ENCODE measurements at places on chromosomes 5 and 9.

DNA sequence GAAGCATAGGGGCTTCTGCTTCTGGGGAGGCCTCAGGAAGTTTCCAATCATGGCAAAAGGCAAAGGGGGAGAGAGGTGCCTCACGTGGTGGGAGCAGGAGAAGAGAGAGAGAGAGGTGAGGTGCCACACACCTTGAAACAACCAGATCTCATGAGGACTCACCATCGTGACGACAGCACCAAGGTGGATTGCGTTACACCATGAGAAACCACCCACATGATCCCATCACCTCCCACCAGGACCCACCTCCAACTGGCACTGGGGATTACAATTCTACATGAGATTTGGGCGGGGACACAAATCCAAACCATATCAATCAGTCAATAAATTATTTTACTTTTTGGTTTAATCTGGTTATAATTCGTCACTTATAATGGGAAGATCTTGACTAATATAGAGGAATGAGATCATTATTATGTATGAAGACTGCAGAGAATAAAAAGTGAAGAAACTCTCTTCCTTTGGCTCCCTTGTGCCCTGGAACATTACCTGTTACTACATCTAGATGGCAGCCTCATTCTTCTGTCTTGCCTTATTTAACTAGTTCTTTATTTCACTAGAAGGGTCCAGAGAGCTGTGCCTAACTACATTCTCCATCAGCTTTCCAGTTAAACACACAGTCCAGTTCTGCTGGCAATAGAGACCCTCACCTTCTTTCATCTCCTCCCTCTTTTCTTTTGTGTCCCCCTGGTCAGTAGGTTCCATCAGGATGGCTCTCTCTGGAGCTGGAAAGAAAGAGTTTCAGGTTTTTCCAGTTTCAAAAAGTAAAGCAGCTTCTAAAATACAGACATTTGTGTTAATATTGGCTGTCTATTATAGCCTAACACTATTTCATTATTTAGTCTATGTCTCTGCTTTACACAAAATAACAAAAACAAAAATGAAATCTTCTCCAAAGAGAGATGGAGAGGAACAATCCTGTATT lies 21.7 kb upstream of the SPINK7 start:
- DNase-seq = no peak

DNA sequence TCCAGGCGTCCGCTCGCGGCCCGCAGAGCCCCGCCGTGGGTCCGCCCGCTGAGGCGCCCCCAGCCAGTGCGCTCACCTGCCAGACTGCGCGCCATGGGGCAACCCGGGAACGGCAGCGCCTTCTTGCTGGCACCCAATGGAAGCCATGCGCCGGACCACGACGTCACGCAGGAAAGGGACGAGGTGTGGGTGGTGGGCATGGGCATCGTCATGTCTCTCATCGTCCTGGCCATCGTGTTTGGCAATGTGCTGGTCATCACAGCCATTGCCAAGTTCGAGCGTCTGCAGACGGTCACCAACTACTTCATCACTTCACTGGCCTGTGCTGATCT lies 294 bp downstream of the ADRB2 start:
- DNase-seq = no peak

DNA sequence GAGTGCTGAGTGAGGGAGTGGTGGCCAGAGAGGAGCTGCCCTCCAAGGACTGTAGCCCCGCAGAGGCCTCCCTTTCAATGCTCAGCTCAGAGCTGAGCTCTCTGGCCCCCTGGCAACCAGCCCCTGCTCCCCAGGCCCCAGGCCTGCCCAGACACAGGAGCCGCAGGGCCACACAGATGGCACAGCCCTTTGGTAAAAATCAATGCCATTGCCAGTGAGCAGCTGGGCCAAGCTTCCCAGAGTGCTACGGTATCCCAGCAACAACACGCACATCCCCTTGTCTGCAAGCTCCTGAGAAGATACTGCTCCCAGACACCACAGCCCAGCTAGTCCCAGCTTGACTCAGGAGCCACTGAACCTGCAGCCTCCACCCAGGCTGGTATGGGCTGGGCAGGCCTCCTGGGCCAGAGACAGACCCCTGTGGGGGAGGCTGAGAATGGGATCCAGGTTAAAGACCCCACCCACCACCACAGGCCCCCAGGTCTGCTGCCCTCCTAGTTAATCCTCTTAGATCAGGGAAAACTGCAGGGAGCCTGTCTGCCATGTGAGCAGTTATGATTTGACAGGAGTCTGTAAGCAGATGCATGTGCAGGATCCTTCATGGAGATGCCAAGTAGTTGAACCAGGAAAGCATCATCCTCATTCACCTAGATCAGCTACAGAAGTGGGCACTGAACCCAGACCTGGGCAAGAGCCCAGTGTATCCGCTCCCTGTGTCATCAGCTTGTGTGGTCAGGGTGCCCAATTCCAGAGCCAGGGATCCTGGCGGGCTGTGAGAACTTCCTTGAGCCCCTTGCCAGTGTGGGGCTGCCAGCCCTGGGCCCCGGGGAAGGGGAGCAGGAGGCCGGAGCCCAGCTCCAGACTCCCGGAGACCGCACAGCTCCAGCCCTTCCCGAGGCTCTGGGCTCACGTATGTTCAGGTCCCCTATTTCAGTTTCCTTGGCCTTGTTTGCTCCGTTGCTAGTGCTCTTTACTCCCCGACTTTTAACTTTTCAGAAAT lies 26.7 kb upstream of the ADAMTS2 start:
- DNase-seq = no peak

DNA sequence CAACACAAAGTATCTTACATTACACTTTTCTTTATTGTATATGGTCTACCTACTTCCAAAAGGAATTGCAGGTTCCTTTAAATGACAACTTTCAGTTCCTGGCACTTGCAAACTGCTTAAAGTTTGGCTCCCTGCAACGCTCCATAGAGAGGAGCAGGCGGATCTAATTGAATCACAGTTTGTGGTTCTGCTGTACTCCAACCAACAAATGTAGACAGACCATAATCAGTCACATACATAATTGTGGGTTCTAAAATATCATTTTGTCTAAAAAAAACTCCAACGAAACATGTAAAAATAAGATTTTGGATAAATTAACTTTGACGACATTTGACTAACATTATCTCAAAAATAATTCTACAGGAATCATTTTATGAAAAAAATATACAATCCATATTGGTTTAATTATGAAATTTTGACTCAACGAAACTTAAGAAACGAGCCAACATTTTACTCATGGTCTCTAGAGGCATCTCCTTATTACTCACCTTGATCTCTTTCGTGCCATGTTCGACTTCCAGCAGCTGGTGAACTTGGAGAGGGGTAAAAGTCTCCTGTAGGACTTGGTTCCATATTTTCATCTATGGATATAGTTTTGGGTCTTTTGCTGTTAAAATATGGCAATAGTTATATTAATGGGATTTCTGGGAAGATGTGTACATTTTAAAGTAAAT lies 167.6 kb downstream of the NFIB start:
- DNase-seq = no peak

DNA sequence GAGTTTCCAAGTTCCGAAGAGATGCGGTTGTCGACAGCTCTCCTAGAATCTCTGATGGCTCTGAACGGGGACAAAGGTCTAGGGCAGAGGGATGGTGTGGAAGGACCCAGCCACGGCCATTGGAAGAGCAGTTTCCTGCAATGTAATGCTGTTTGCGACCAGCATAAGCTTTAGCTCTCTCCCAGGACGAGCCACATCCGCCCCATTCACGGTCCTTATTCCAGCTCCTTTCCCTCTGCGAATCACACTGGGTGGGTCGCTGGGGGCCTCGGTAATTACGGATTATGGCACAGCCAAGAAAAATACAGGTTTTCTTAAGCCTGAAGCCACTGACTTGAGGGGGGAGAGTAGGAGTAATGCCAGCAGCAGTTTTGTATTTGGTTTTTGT lies 22.7 kb downstream of the ANXA2R start:
- no peak for DNase-seq

GRCh38 chr9:3058409-3058808 lies 214.5 kb upstream of the PUM3 start:
- DNase-seq = no peak

- no peak for DNase-seq
Observed at GRCh38 chr5:18101532-18101931, 467.3 kb downstream of the TAF11L14 start.

DNA sequence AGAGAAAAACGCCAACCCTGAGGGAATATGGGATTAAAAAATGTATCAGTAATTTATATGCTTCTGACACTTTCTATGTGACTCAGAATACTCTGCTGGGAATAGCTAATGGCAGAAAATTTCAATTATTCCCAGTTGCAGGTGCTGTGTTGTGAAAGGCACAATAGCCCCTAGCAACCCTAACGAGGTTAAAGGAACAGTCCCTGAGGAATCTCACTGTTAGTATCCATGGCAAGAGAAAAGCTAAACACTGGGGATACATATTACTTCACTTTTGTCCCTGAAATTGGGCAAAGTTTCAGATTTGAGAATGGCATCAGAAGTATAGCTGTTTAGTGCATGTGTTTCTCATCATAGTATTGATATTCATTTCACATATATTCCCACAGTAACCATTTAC lies 555.0 kb downstream of the RAB3C start:
- no peak for DNase-seq

DNA sequence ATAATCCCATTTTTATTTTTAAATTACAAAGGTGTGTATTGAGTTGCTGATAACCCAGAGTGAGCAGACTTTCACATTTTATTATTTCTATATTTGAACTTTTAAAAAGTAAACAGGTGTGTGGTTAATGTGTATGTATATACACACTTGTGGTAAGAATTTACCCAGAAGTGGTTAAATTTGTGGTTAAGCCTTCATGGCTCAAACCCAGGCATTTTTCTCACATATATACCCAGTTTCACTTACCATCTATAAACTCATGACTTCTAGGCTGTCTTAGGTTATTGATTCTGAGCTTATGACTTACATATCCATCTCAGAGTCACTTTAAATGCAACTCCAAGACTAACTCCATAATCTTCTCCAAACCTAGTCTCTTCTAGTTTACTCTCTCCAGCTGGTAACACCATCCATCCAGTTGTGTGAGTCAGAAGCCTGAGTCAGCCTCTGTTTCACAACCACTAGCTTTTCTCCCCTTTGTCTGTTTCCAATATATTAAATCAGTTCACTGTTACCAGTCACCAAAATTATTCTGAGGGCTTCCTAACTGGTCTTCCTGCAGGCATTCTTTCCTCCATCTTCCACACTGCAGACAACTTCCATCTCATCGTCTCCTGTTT lies 20.2 kb downstream of the ZBED3 start:
- no peak for DNase-seq

DNA sequence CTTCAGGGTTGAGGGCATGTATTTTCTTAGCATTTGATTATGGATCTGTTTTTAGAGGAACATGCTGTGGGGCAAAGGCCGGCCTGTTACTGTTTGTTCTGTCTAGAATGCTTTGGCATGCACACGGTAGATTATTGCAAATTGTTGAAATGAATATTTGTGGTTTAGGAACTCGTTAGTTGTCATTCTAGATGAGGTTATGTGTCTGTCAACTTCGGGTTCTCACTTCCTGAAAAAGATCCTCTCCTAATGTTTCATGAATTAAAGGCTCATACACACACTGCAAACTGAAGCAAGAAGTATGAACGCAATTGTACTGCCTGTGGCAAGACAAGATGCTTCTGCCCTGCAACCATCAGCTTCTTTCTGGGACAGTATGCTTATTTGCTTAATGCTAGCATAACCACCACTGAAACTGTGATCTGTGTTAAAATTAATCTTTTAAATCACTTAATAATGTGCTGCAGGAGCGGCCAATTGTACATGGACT lies 99.6 kb downstream of the BASP1 start:
- DNase-seq = no peak

- no peak for DNase-seq
Observed at GRCh38 chr9:86854898-86855523, 92.3 kb downstream of the GAS1 start.

DNA sequence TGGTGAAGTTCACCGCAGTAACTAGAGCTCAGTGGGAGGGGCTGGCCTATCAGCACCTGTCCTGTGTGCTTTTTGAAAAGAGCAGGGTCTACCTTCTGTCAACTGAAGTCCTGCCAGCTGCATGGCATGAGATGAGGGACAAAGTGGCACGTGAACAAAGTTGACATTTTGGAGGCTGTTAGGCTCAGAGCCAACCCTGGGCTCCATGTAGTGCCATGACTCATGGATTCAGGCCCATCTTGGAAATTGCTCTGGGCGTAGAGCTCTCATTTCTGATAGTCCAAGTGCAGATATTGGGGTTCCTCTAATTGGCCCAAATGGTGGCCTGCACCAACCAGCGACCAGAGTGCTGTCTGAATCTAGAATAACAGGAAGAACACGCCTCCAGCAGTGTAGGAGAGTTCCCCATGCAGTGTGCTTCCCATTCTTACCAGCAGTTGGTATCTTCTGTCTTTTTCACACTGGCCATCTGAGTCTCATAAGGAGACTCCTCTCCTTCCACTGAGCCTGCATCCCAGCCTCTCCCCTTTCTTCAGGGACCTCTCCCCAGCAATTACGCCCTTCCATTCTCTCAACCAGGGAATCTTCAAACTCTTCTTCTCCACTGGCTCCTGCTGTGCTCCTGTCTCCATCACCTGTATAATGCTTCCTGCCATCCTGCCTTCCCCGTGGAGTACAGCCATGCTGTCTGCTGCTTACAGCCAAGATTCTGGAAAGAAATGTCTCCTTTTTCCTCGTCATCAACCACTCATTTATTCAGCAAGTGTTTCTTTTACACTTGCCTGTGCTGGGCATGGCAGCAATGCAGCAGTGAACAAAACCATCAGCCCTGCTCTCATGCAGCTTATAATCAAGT lies 30.4 kb downstream of the IRF1 start:
- no peak for DNase-seq

- DNase-seq = no peak
Observed at GRCh38 chr9:131700076-131700475, 39.8 kb downstream of the RAPGEF1 start.

GRCh38 chr5:53749621-53750020 lies 189.2 kb downstream of the NDUFS4 start:
- no peak for DNase-seq

GRCh38 chr5:161051920-161052500 lies 200.0 kb upstream of the ATP10B start:
- no peak for DNase-seq

GRCh38 chr5:75275756-75276155 lies 39.1 kb upstream of the ANKRD31 start:
- DNase-seq = no peak

DNA sequence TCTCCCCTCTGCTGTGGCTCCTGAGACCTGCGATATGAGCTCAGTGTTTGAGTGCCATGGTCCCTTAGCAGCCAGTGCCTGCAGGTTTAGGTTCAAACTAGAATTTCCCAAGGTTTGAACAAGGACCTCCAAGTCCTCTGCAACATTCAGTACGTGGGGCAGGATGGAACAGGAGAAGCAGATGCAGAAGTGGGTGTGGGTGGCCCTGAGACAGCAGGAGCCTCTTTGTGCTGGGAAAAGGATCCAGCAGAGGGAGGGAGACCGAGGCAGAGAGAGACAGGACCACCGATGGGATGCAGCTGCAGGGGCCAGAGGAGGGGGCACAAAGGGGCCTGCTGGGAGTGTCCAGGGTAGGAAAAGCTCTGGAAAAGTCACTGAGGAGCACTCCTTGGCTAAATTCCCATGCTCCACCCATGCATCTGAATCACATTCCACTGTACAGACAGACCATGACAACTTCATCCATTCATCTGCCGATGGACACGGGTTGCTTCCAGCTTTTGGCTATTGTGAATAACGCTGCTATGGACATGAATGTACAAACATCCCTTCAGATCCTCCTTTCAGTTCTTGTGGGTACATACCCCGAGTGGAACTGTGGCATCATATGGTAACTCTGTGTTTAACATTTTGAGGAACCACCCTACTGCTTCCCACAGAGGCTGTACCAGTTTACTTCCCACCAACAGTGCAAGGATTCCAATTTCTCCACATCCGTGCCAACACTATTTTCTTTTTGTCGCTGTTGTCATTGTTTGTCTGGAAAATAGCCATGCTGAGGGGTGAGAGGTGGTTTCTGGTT lies 26.7 kb upstream of the SUSD3 start:
- DNase-seq = no peak

- no peak for DNase-seq
Observed at GRCh38 chr5:32302835-32303754, 9.6 kb downstream of the MTMR12 start.

Data from stimulated activated CD4-positive, alpha-beta T cell treated with anti-CD3 and anti-CD28 coated beads, Interleukin-12 subunit alpha, Interleukin-12 subunit beta, amount 100 ng/mL, for 24 hours (primary cell).